NCI-H1048 (cell line): ENCODE measurements at places on chromosomes 5 and 9.

DNA sequence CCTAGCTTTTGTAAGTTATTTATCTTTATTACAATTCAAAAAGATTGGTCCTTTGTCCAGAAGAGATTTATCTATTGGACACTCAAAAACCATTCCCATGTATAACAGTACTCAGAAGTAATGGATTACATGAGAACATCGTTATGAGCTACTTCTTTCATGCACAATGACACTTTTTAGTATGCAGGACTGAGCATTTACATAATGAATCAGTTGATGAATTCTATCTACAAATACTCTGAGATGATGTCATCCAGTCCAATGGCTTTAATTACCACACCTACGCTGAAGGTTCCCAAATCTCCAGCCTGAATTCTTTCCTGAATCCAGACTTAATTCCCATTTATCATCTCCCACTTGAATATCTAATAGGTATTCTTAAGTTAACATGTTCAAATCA is 75.3 kb downstream of the PTBP3 start:
- DNase-seq = no peak

GRCh38 chr9:76906647-76906975 is 697 bp upstream of the PRUNE2 start:
- DNase-seq = no peak

GRCh38 chr9:99472240-99472915 is 250.3 kb downstream of the SEC61B start:
- DNase-seq = no peak

GRCh38 chr9:127883959-127884358 is 6.5 kb upstream of the AK1 start:
- DNase-seq = no peak

DNA sequence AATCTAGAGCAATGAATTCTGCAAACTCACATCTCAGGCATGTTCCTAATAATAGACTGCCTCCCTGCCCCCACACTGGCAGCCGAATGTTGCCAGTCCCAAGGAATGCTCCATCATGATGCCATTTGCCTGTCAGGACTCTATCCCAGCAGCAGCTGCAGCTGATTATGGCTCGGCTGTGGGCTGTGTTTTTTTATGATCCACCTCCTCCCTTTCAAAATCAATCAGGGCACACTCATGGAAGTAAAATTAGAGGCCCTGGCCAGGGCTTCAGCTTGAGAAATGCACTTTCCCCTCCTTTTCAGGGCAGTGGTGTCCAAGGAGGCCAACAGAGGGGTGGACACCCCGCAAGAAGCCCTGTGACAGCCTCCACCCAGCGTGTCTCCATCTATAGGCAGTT is 176.7 kb upstream of the S1PR3 start:
- no peak for DNase-seq

- no peak for DNase-seq
Measured at GRCh38 chr9:95189251-95190098, 128.0 kb downstream of the FANCC start.

DNA sequence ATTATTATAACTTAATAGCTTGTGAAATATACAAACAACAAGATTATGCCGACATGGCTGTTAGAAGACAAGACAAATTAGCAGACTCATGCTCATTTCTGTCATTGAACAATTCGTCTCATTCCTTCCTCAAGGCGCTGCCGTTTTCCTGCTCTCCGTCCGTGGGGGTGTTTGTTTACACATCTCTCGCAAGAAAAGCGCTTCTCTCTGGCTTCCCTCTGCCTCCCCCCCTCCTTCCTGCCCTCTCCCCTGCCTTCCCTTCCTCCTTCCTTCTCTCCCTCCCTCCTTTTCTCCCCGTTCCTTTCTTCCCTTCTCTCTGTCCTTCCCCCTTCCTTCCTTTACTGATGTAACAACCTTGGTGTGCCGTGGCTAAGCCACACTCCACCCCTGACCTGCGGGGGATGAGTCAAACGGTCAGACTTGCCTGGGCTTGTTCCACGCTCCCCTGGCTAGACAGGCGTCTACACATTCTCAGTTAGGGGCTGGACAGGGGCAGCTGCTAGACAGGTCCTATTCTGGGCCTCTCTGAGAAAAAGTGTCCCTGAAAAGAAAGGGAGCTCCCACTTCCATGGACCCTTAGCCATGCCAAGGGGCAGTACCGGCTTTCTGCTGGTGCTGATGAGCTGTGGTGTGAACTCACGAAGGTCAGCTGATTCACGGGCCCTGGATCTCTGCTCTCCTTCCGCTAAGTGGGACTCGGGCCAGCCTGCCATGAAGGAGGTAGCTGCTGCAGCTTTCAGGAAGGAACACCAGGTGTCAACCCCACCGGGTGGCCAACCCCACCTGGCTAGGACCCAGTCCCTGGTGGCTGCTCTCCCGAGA is 32.0 kb upstream of the SPTLC1 start:
- DNase-seq = no peak

DNA sequence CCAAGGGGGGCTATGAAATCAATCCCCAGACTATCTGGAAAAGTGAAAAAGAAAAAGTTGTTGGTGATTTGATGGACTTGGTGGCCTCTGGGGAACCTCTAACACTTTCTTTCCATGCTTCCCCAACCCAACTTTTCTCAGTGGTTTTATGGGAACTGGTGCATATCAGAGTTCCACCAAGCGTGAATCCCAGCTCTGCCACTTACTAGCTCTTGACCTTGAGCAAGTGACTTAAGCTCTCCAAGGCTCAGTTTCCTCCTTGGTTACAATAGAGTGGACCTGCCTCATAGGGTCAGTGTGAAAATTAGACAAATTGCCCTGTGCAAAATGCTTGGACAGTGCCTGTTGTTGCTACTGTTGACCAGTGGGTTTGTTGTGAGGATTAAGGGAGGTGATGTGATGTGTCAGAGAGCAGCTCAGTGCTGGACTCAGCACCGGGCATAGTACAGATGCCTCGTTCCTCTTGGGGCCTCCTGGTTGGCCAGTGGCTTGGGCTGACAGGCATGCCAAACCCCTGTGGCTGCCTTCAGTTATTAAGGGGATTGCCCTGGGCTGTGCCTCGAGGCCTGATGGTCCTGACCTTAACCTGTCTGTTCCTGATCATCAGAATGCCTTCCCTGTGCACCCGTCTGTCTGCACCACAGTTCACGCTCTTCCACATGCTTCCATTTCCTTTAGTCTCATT is 49.3 kb downstream of the COL15A1 start:
- no peak for DNase-seq

- DNase-seq = no peak
Measured at GRCh38 chr5:110056580-110057114, 366.9 kb downstream of the MAN2A1 start.
